ENCODE measurements at places on chromosomes 11 and 22.

DNA sequence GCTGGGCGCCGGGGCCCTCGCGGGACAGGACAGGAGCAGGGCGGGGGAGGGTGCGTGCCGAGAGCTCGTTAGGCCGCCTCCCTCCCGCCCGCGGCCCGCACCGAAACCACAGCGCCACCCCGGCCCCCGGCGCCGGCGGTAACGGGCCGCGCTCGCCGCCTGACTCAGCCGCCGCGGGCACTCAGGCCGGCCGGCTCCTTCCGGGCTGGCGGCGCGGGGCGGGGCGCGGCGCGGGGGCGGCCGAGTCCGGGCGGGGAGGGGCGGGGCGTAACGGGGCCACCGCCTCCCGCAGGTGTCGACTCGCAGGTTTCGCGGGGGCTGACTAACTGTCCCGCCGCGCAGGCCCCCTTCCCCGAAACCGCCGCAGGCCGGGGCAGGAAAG lies at the start of gene AP5B1:
TSS of gene AP5B1 (minus strand) at position 207 of the 382 bp plus-strand sequence. CDS start 385 bp downstream, outside the sequence.
- DNase-seq: peak; percentile 31

DNA sequence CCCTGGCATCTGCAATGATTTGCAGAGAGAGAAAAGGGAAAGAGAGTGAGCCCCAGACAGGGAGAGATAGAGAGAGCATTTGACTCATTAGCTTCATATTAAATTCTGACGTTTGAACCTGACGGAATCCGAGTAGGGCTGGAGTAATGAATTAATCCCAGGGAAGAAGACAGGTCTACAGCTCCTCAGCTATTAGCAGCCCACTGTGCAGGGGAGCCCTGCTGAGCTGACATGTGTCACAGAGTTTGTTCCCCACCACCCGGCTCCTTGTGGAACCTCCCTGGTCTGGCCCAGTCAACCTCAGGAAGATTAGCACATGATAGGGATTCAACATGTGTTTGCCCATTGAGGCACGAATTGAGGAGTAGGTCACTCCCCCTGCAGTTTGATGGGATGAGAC lies 404.0 kb downstream of the BUD13 start:
- DNase-seq: no peak

DNA sequence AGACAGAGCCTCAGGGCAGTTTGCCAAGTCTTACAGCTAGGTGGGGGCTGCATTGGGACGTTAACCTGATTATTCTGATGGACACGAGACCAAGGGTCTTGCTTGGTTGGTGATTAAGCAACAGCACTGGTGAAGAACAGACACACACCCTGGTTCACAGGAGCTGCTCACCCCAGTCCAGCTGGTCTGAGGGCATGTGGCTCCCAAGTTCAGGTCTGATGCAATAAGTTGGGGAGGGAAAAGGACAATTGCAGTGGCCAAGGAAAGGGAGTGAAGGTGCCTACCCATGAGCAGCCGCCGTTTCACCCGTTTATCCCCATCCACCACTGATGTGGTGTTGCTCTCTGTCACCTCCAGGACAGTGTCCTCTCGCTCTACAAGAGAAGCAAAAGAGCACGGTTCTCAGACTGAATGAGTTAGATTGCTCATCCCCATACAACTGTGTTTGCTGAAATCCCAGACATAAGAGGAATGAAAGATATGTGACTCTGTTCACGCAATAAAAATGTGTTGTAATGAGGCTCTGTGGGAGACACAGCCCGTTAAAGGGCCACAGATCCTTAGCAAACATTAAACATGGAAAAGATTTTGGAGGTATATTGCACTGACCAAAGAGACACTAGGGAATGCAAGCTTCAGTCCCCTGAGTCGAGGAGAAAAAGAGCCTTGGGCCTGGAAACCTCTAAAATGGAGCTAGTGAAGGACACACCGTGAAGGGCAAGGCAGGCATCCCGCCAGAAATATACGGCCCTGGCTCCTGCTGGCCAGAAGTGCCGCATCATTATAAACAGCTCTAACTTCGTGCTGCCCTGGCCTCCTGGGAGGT lies 25.6 kb downstream of the SCUBE2 start:
- DNase-seq: no peak

DNA sequence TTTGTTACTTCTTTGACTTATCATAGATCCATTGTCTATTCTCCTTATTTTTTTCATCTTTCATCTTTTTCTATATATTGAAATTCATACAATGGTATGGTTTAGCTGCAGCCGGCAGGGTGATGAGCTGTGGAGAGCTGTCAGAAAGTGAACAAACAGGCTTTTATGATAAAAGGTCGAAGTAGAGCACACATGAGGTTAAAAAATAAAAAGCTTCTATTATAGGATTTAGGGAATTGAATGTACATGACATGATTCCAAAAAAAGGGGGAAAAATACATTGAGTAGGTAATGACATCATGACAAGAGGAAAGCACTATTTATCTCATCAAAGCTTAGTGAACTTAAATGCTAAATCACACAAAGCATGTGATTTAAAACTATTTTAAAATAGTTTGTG lies 884.8 kb downstream of the METTL15 start:
- DNase-seq: no peak

- DNase-seq: no peak
These were observed 110.2 kb downstream of the RASSF10 start for GRCh38 chr11:13119361-13119760.

GRCh38 chr22:34934261-34934660 lies 131.7 kb upstream of the ISX start:
- DNase-seq: no peak

DNA sequence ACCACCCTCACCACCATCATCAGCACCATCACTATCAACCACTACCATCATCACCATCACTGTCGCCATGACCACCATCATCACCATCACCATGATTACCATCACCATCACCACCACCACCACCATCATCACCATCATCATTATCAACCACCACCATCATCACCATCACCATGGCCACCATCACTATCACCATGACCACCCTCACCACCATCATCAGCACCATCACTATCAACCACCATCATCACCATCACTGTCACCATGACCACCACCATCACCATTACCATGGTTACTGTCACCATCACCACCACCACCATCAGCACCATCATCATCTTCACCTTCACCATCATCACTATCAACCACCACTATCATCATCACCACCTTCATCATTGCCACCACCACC lies 183.4 kb downstream of the SHANK2 start:
- DNase-seq: no peak

Data from H4 (cell line).